Left ventricle myocardium superior (tissue), 1 donor: ENCODE measurements at places on chromosomes 1 and 21. TPM values are rescaled to one million over a fixed set of nuclear protein-coding genes. Genes with fewer than 3 reads are reported as not detected.
A peak's percentile ranks its signal among the peaks of the same experiment; 100 is the strongest.

GFI1 gene
- 0.30 TPM for total RNA-seq

- peak; percentile 50 for DNase-seq
These were observed 175.5 kb downstream of the ACTL8 start for GRCh38 chr1:17930635-17931034.

- no peak for DNase-seq
These were observed 34.9 kb upstream of the GADD45A start for GRCh38 chr1:67650061-67650460.

GRCh38 chr1:214067397-214067796 is 79.6 kb downstream of the PROX1 start:
- no peak for DNase-seq

DNA sequence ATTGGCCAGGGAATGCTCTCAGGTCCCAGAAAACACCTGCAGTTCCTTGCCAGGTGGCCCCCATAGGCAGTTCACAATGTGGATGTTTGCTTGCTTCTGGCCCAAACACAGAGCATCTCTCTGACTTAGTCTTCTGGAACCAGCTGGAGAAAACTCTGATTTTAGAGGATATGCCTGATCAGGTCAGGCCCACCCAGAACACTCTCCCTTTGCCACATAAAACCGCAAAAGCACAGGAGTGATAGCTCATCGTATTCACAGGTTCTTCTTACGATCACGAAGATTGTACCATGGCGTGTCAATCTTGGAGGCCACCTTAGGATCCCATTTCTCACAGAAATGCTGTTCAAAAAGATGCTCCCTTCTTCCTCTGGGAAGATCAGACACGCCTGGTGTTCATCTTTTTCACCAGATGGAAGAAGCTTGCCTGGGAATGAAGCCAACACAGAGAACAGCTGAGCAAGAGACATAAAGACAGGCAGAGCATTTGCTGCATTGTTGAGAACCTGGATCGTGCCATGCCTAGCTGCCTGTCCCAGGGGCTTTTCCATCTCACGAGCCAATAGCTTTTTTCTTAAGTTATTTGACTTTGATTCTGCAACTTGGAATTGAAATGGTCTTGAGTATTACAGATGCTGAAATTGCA is 11.6 kb upstream of the CD247 start:
- DNase-seq = no peak

DNA sequence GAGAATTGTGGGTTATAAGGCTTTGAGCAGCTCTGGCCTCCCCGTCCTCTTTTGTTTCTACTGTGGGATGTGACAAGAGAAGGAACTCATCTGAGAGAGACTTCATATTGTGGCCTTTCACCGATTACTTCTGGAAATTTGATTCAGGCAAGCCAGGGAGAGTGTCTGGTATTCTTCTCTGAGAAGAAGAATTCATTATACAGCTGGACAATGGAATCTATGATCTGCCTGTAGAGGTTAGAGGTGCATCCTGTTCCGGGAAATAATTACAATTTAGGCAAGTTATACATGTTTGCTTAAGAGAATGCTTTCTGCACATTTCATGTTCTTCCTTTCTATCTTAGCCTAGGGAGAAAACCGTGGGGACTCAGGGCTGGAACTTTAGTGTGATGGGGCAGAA is 12.8 kb upstream of the RNU1-2 start:
- no peak for DNase-seq

- DNase-seq = no peak
These were observed 126.6 kb upstream of the AJAP1 start for GRCh38 chr1:4527819-4528218.
